ENCODE measurements at places on chromosomes 4 and X.

GRCh38 chr4:173584506-173584905 lies 54.5 kb upstream of the HAND2 start:
- DNase-seq: no peak

GRCh38 chrX:119151051-119151380 lies 23.4 kb upstream of the KIAA1210 start:
- no peak for DNase-seq

- peak; percentile 63 for DNase-seq
Measured at GRCh38 chr4:972651-973424, 531 bp downstream of the DGKQ start.

DNA sequence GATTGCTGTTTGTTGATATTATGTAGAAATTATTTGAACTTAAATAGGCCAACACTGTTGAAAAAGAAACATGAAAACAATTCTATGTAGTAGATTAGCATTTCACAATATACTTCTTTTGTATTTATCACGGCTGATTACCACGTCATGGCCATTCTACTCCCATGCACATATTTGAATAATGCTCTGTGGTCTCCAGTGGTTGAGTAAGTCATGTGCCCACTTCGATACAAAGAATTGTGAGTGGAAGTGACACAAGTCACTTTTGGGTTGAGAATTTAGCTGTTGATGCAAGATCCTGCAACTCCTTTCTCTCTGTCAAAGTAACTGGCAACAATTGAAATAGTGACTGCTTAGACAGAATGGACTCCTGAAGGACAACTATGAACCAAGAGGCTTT lies 6.7 kb upstream of the FSTL5 start:
- no peak for DNase-seq

DNA sequence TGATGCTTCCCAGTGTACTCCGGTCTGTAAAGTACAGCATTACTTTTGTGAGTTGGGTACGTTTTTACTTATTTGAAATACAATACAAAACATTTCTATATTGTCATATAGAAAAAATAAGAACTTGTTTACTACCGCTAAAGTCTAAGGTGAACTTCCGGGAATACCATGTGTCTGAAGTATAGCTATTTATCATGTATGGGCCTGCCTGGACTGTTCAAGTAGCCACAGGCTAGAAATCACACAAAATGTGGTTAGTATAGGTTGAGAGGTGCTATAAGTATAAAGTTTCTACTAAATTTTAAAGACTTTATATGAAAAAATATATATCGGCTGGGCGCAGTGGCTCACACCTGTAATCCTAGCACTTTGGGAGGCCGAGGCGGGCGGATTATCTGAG lies 152.3 kb downstream of the ARAP2 start:
- no peak for DNase-seq
